Natural killer cell treated with Interleukin-12 subunit alpha and Interleukin-12 subunit beta and Interleukin-15 and Interleukin-18, amount 100 ng/mL, for 72 hours (primary cell): ENCODE measurements at places on chromosomes 7 and 10. TPM values are rescaled to one million over a fixed set of nuclear protein-coding genes. Genes with fewer than 3 reads are reported as not detected.

- peaks cover 5% of the 10 kb centered on the region for H3K27me3 ChIP-seq
- no peak overlapping the region for H3K27ac ChIP-seq
- H3K4me3 ChIP-seq = no peak overlapping the region
- H3K36me3 ChIP-seq = no peaks in the 10 kb centered on the region
- H3K4me1 ChIP-seq = no peaks in the 10 kb centered on the region
These were observed 602.9 kb downstream of the TYW1 start for GRCh38 chr7:67599331-67600062.

GRCh38 chr7:21251151-21251800 is 176.6 kb upstream of the SP4 start:
- H3K36me3 ChIP-seq = no peaks in the 10 kb centered on the region
- no peak overlapping the region for H3K4me3 ChIP-seq
- H3K27ac ChIP-seq = no peak overlapping the region
- no peaks in the 10 kb centered on the region for H3K4me1 ChIP-seq

DNA sequence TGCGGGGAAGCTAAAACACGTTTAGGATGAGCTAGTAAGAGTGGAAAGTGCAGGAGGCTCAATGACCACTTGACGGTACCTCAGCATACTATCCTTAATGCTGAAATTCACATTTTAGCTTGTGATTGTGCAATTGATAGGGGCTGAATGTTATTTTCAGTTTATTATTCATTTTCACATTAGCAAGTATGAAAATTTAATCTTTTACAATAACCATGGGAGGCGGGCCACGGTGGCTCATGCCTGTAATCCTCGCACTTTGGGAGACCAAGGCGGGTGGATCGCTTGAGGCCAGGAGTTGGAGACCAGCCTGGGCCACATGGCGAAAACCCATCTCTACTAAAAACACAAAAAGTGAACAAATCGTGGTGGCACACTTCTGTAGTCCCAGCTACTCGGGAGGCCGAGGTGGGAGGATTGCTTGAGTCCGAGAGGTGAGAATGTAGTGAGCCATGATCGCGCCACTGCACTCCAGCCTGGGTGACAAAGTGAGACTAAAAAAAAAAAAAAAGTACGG is 22.0 kb upstream of the ANLN start:
- no peak for DNase-seq
- no peak overlapping the region for H3K27ac ChIP-seq
- no peaks in the 10 kb centered on the region for H3K4me1 ChIP-seq
- H3K4me3 ChIP-seq = peak overlapping the region; percentile 86
- H3K27me3 ChIP-seq = peaks cover 12% of the 10 kb centered on the region

GRCh38 chr10:112896722-112897121 is 53.3 kb upstream of the TCF7L2 start:
- H3K4me3 ChIP-seq = no peak overlapping the region
- H3K27me3 ChIP-seq = peaks cover 4% of the 10 kb centered on the region
- no peak for DNase-seq
- no peak overlapping the region for H3K27ac ChIP-seq
- no peaks in the 10 kb centered on the region for H3K4me1 ChIP-seq
- H3K36me3 ChIP-seq = peaks cover 6% of the 10 kb centered on the region

LEP gene
- not detected for total RNA-seq

DNA sequence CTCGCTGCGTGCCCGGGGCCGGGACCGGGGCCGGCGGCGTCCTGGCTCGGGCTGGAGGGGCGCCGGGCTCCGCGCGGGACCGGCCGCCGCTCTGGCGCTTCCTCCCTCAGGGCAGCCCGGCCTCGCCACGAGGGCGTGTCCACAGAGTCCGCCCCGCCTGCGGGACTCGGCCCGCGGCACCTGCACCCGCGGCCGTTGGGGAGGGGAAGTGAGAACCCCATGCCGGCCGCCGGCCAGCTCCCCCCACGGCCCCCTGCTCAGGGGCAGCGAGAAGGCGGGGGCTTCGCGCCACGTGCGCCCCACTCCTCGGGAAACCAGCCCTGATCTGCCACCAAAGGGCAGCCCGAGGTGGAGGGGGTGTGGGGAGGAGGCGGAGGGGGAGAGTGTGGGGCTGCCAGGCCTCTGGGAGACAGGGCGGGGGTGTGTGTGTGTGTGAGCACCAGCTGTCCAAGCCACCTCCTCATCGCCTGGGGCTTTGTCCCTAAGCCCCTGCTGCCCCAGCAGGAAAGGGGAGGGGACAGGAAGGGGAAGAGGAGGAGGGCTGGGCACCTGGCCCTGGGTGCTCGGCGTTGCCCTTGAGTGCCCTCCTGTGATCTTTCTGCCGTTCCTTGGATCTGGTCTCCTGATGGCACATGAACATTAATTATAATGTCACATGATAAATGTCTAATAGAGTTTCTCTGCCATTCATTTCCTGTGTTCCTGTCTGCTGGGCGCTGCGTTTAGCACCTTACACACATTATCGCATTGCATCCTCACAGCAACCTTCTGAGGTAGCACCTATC is at the start of gene PIK3AP1:
Gene PIK3AP1 (minus strand): TSS at position 93 of the 785 bp plus-strand sequence. CDS start 120 bp downstream, outside the sequence.
- peaks cover 28% of the 10 kb centered on the region for H3K36me3 ChIP-seq
- DNase-seq = peak; percentile 84
- H3K4me3 ChIP-seq = peak within 1 kb of the TSS; percentile 100
- peak within 1 kb of the TSS; percentile 97 for H3K27ac ChIP-seq
- no peaks in the 10 kb centered on the region for H3K27me3 ChIP-seq

DNA sequence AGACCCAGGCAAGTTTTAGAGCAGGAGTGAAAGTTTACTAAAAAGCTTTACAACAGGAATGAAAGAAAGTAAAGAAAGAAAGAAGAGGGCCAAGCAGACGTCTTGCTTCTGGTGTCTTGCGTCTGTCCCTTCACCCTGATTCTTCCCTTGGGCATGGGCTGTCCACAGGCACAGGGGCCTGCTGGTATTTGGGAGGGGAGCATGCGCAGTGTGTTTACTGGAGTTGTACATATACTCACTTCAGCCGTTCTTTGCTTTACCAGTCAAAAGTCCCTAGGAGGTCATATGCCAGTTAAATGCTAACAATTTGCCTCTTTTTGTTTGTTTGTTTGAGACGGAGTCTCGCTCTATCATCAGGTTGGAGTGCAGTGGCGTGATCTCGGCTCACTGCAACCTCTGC is 875.9 kb downstream of the REEP3 start:
- no peaks in the 10 kb centered on the region for H3K36me3 ChIP-seq
- H3K27me3 ChIP-seq = no peaks in the 10 kb centered on the region
- no peak overlapping the region for H3K4me3 ChIP-seq
- DNase-seq = no peak
- no peaks in the 10 kb centered on the region for H3K4me1 ChIP-seq

GRCh38 chr7:37054624-37055241 is 330.4 kb upstream of the AOAH start:
- no peak overlapping the region for H3K4me3 ChIP-seq
- no peaks in the 10 kb centered on the region for H3K36me3 ChIP-seq
- H3K4me1 ChIP-seq = peaks cover 7% of the 10 kb centered on the region
- no peak for DNase-seq

TECTB gene
- not detected for total RNA-seq

WDR37 gene
- total RNA-seq = 37.6 TPM

GRCh38 chr7:17523813-17524739 is 225.6 kb downstream of the AHR start:
- H3K27me3 ChIP-seq = no peaks in the 10 kb centered on the region
- H3K4me3 ChIP-seq = no peak overlapping the region
- no peaks in the 10 kb centered on the region for H3K4me1 ChIP-seq
- no peaks in the 10 kb centered on the region for H3K36me3 ChIP-seq
- no peak for DNase-seq

CPEB3 gene
- 4.0 TPM for total RNA-seq

DNA sequence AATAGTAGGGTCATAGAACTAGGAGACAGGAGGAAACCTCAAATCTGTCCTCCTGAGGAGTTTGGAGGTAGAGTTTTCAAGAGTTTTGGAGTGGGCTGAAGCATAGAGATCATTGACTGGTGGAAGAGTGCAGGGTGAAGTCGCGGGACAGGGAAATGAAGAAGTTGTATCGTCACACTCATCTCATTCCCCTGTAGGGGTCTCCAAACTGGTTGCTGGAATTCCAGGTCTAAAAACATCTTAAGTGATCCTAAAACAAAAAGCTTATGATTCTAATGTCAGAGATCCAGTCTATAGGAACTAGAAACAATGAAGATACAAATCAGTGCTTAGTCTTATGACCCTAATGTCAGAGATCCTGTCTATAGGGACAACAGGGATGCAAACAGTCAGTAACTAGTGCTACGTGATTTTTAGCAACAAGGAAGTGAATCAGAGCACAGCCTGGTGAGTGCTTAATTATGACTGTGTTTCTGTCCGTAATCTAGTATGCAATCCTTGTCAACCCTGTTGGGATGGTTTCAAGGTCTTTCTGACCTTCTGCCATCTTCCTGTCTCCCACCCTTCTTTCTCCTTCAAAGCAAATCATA is 139.4 kb downstream of the SKIDA1 start:
- H3K27ac ChIP-seq = no peak overlapping the region
- H3K4me3 ChIP-seq = no peak overlapping the region
- no peaks in the 10 kb centered on the region for H3K36me3 ChIP-seq
- no peak for DNase-seq
- H3K27me3 ChIP-seq = peaks cover 16% of the 10 kb centered on the region

DNA sequence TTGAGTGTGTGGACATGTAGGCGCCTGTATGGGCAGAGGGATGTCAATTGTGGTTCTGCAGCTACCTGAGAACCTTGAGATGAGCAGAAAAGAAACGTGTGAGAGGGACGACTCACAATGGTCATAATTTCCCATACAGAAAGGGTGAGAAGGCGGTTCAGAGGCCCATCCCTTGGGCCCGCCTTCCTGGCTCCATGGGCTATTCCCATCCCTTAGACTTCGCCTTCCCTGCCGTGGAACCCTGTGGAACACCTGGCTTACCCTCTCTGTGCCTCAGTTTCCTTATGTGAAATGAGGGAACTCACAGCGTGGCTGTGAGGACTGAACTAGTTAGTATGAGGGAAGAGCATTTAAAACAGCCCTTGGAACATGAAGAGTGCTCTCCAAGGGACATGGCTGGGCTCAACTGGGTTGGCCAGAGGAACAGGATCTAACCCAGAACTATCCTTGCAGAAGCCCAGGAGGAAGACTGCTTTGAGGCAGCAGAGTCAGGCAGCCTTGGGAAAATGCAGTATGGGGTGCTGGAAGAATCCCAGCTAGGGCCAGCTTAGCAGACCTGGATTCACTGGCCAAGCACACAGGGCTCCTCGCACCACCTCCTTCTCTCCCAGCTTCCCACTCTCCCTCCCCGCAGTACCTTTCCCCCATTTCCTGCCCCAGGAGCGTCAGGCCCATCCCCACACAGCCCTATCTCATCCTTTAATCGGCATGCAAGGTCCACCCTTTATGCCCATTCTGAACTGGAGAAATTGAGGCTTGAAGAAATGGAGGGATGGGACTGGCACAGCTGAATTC is 11.1 kb upstream of the ZMIZ1 start:
- DNase-seq = no peak
- H3K4me1 ChIP-seq = no peaks in the 10 kb centered on the region
- H3K27ac ChIP-seq = no peak overlapping the region
- H3K4me3 ChIP-seq = no peak overlapping the region
- H3K36me3 ChIP-seq = no peaks in the 10 kb centered on the region

SRRM3 gene
- total RNA-seq = not detected

DNA sequence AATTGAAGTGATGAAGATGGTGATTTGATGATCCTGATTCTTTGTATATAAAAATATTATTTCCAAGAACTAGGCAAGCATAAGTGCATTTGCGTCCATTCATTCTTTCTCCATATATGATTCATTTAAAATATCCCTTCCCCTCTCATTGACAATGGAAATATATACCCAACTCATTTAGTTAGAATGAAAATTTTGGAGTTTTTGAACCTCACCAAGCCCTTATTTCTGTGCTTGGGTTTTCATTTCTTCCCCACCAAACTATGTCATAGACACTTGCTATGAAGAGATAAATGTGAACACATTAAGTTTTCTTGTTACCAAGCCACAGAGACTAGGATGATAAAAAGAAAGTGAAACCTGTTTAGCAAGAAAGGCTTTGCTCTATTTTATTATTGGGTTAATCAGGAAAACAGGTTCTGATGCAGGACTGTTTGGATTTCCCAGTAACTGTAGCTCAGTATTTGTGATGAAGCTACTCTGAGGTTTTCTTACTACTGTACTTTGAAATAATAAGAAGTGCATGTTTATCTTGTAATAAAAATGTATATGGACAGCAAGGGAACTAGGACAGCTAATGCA is 68.3 kb downstream of the ITGB1 start:
- DNase-seq = no peak
- H3K4me3 ChIP-seq = peak overlapping the region; percentile 32
- H3K4me1 ChIP-seq = peaks cover 5% of the 10 kb centered on the region
- no peaks in the 10 kb centered on the region for H3K36me3 ChIP-seq
- no peaks in the 10 kb centered on the region for H3K27me3 ChIP-seq

DNA sequence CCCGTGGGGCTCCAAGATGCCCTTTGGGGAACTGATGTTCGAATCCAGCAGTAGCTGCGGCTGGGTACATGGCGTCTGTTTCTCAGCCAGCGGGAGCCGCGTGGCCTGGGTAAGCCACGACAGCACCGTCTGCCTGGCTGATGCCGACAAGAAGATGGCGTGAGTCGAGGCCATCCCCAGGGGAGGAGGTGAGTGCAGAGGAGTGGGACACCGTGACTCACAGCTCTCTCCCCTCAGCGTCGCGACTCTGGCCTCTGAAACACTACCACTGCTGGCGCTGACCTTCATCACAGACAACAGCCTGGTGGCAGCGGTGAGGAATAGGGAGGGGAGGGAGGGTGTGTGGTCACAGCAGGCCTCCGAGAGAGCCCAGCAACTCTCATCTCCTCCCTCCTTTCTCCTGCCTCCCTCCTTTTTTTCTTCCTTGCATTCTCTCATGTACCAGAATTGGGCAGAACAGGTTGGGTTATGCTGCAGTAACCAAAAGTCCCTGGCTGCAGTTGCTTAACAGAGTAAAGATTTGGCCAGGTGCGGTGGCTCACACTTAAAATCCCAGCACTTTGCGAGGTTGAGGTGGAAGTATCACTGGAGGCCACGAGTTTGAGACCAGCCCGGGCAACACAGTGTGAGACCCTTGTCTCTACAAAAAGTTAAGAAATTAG is 16.5 kb downstream of the ARPC1B start:
- peaks cover 9% of the 10 kb centered on the region for H3K4me1 ChIP-seq
- no peak for DNase-seq
- H3K4me3 ChIP-seq = no peak overlapping the region
- H3K27me3 ChIP-seq = no peaks in the 10 kb centered on the region

- no peak for DNase-seq
- no peaks in the 10 kb centered on the region for H3K4me1 ChIP-seq
- H3K36me3 ChIP-seq = peaks cover 10% of the 10 kb centered on the region
- no peak overlapping the region for H3K4me3 ChIP-seq
- H3K27me3 ChIP-seq = no peaks in the 10 kb centered on the region
- no peak overlapping the region for H3K27ac ChIP-seq
These were observed 1226.7 kb upstream of the LRRN3 start for GRCh38 chr7:109864230-109864629.

GRCh38 chr7:101620991-101621390 is 8.1 kb downstream of the MYL10 start:
- H3K27me3 ChIP-seq = peaks cover 12% of the 10 kb centered on the region
- no peak for DNase-seq
- H3K36me3 ChIP-seq = no peaks in the 10 kb centered on the region
- H3K4me3 ChIP-seq = no peak overlapping the region
- H3K4me1 ChIP-seq = no peaks in the 10 kb centered on the region

DNA sequence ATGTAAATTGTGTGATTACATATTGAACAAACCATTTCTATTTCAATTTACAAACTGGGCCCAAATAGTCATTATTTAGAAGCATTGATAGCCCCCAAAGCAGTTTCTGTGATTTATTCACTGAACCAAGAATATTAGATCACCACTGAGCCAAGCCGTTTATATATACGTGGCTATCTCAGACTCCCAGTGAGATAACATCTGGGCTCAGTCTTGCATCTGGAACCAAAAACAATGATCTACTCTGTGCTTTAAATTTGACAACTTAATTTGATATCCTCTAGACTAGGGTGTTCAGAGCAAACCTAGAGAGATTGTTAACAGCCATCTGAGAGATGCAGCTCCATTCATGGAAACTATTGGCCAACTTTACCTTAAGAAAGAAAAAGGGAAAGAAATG is 41.4 kb upstream of the BTBD16 start:
- DNase-seq = no peak
- peaks cover 12% of the 10 kb centered on the region for H3K27me3 ChIP-seq
- no peak overlapping the region for H3K27ac ChIP-seq
- no peaks in the 10 kb centered on the region for H3K36me3 ChIP-seq
- no peaks in the 10 kb centered on the region for H3K4me1 ChIP-seq
